ENCODE measurements at places on chromosomes 12 and 14. TPM values are rescaled to one million over a fixed set of nuclear protein-coding genes. Genes with fewer than 3 reads are reported as not detected.

The RFX4 gene
- total RNA-seq = not detected

The SERPINA12 gene
- total RNA-seq = not detected

The SELPLG gene
- 4.3 TPM for total RNA-seq

The DBX2 gene
- 0.73 TPM for total RNA-seq

The IPO4 gene
- 69.1 TPM for total RNA-seq

The SRRM4 gene
- not detected for total RNA-seq

The FAM222A gene
- 0.73 TPM for total RNA-seq

Data from ureter (tissue), 1 donor.